Activated CD4-positive, alpha-beta T cell treated with anti-CD3 and anti-CD28 coated beads, Interleukin-2, Interleukin-6, amounts not matched to agents 100 ng/mL and 50 ng/mL, durations not matched to agents 16 hours and 8 hours (primary cell): ENCODE measurements at places on chromosomes 12 and 14.

DNA sequence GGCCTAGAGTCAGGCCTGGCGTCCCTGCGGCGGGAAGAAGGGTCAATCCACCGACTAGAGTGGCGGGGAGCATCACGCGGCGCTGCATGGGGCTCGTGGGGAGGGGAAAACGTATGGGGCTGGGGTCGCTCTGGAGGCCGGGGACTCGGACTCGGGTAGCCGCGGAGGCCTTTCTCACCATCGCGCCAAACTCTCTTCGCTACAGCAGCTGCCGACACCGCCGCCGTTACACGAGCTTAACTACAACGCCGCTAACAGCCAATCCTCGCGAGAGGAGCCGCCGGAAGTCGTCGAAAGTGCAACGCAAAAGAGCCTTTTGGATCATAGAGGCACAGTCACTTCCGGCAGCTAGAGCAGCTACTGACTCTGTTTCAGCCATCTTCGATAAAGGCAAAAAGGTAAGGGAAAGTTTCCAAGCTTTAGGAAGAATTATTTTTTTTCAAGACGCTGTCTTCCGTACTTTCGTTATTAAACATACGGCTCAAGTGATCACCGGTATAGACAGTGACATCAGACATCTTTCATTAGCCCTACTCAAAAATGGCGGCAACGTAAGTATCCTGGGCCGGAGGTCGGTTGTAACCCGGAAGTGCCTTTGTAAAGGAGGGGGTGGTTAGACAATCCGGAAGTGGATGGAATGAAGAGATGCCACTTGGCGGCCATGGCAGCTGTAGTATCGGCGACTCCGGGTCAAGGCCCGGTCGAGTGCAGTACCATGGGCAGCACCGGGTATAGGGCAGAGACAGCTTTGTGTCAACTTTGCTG is at the start of the genes ERH and SLC39A9:
ERH (minus strand) TSS at position 247 of the 765 bp plus-strand sequence; CDS start at position 181, 66 bp downstream.
SLC39A9 (plus strand) TSS at position 640 of the 765 bp plus-strand sequence. CDS start 678 bp downstream, outside the sequence.
- peak; percentile 95 for DNase-seq

GRCh38 chr12:29655861-29656260 is 127.9 kb downstream of the TMTC1 start:
- no peak for DNase-seq

DNA sequence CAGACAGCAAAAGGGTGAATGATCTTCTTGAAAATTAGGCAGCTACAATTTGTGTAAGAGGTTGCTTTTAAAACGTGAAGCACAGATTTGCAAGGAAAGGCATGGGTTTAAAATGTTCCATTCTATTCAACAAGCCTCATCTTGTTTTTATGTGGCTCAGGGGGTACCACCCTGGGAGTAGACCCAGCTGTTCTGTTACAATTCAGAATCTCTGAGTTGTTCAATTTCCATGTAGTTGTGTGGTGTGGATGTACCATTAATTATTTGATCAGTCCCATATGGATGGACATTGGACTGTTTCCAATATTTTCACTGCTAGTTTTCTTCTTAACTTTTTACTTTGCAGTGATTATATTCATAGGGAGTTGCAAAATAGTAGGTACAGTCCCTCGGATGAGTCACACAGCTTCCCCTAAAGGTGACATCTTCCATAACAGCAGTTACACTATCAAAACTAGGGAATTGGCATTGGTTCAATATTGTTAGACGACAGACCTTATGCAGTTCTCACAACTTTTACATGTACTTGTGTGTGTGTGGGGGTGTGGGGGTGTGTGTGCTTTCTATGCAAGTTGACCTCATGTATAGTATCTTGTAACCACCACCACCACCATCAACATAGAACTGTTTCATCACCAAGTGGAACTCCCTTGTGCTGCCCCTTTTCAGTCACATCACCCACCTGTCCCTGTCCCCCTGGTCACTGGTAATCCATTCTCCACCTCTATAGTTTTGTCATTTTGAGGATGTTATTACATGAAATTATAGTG is 59.0 kb upstream of the CAPRIN2 start:
- DNase-seq = no peak

DNA sequence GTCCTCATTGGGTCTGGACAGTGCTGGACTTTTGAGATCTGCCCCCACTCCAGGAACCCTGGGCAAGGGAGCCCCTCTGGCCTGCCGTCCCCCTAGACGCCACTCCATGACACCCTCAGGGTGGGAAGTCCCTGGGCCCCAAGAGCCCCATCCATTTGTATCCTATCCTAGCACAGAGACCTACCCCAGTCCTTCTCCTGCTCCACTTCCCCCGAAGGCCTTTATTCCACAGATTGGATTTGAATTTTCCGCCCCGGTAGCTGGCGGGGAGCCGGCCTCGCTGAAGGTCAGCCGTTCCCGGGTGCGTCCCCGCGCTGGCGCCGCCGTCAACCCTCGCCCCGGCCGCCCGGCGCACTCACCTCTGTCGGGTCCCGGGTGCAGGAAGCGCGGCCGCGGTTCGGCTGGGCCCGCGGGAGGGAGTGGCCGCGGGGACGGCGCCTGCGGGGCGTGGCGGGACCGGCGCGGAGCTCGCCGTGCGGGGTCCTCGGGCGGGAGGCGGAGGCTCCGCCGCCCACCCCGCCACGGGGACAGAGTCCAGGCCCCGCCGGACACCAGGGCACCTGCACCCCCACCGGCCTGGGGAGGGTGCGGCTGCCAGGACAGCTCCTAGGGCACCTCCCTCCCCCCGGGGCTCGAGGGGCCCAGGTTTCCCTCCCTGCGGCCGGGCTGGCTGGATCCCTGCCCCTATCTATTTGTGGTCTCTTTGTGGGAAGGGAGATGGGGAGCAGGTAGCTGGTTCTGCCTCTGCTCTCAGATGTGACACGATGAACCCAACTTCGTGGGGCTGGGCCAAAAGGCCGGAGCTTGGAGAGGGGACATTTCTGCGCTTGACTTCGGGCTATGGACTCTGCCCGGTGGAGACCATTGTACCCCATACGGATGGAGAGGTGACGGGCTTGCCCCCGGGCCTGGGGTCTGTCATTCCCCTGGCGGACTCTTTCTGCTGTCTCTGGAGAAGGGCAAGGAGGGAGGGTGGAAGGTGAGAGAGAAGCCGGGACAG is 19.9 kb upstream of the GPR68 start:
- peak; percentile 38 for DNase-seq

GRCh38 chr14:96001866-96002497 is 37.2 kb upstream of the C14orf132 start:
- no peak for DNase-seq

- no peak for DNase-seq
Measured at GRCh38 chr14:23245282-23245681, 7.5 kb downstream of the RNF212B start.

- DNase-seq = no peak
Measured at GRCh38 chr12:29640589-29641345, 143.0 kb downstream of the TMTC1 start.

DNA sequence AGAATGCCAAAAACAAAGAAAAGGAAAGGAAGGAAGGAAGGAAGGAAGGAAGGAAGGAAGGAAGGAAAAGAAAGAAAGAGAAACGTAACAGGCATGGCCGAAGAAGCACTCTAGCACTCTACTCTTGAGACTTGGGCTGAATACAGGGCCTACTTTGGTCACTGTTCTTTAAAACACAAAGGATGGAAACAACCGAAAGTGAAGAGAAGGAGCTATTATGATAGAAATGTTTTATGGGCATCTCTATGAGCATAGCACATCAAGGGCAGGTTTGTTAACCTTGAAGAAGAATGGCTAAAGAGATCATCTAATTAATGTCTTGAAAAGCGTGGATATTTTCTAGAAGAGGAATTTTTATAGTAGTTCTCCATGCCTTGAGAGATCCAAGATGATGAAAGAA is 15.9 kb upstream of the OTX2 start:
- no peak for DNase-seq

DNA sequence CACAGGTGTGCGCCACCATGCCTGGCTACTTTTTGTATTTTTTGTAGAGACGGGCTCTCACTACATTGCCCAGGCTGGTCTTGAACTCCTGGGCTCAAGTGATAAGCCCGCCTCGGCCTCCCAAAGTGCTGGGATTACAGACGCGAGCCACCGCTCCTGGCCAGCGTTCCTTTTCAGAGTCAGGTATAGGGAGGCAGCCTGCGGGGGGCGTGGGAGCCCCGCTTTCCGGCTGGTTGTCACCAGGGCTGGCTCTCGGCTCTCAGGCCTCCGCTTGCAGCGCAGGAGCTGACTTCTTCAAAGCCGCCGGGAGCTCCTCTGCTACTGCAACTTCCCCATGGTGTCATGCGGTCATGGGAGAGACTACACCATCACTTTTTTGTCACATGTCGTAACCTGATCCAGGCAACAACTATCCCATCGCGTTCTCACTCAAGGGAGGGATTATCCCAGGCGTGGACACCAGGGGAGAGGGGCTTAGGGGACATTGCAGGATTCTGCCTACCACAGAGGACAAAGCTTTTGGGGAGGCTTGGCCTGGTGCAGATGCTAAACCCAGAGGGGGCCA is 129.4 kb downstream of the SCARB1 start:
- no peak for DNase-seq

DNA sequence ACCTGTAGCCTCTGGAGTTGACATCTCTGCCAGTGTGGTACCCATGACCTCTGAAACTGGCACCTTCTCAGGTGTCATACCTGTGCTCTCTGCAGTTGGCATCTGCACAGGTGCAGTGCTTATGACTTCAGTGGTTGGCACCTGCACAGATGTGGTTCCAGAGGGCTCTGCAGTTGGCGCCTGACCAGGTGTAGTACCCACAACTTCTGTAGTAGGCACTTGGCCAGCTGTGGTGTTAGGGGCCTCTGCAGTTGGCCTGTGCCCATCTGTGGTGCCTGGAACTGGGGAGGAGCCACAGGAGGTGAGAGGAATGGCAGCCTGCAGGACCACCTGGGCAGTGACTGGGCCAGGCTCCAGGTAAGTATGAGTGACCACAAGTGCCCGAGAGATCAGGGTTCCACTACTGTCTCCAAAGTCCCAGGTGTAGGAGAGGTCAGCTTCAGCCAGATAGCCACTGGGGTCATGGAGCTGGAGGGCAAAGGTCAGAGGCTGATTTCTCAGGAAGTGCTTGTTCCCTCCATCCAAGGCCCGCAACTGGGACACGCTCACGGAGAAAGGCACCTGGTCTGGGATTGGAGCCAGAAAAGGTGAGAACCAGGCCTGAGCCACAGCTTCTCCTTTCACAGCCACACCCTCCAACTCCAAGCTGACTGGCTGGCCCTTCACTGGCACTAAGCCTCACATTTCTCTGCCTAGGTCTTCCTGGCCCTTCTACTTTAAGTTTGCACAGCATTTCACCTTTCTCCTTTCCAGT is 8.6 kb downstream of the PMEL start:
- no peak for DNase-seq

DNA sequence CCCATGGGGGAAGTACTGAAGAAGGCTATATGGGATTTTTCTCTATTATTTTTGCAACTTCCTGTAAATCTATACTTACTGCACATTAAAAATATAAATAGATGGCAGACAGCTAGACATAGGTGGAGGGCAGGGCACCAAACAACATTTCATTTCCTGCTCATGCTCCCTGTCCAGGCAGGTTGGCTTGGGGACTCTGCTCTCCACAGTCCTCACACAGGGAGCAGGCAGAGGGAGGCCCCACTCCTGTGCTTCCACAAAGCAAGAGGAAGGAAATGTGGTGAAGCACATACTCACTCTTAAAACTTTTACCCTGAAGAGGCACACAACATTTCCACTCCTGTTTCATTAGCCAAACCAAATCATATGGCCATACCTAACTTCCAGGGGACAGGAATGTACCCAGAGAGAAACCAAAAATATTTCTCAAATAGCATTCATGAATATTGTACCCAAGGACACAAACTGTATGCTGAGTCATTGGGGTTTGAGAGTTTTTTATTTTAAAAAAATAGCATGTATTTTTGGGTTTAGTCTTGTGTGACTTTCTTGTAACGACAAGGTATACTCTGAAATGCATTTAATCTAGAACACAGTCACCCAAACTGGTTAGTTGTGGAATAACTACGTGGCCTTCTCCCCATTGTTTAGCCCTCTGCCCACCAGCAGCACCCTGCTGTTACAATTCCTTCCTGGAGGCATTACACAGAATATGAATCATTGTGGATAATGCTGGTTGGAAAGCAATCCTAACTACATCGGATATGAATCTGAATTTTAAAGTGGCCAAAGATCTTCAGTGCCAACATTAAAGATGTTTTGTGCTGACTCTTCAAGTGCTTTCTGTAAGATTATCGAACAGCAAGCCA is 40.9 kb downstream of the RTN1 start:
- DNase-seq = no peak

- no peak for DNase-seq
Measured at GRCh38 chr14:96086574-96087077, 47.5 kb downstream of the C14orf132 start.

DNA sequence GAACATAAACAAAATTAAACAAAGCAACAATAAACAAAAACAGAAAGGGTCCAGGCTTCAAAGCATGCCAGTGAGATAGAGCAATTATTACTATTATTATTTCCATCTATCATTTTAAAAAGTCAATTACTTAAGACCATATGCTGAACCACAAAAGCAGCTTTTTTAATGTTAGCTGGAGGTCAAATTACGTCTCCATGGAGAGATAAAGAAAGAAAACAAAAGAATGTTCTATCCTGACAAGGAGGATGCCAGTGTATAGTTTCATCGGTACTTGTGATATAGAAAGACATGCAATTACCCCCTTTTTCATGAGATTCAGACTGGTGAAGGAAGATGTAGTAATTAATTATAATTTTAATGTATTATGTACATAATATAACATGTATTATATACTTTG is 81.6 kb upstream of the DCN start:
- no peak for DNase-seq

- DNase-seq = no peak
Measured at GRCh38 chr12:102067574-102068258, 5.9 kb upstream of the WASHC3 start.

GRCh38 chr12:116856729-116857128 is 24.5 kb downstream of the HRK start:
- DNase-seq = no peak

DNA sequence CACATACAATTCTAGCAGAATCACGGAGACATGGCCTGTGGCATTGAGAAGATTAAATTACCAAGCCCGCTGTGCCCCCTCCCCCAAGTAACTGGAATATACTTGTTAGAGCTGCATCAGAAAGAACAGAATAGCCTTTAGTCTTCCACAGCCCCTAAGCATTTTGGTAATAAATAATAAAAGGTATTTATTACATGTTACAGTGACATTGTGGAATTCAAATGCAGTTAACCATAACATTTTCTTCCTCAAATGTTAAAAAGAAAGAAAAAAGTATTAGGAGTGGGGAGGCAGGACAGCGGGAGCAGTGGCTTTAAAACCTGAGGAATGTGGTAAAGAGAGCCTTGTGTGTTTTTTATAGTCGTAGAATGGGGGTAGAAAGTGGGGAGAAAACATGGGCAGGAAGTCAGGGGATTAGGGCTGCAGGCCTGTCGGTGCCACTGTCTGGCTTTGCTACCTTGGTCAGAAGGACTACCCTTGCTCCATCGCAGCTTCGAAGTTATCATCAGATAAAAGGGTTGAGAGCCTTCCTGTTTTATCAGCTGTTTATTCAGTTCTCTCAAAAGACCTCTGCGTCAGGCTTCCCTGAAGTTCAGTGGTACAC is 255.9 kb downstream of the MSRB3 start:
- no peak for DNase-seq

- DNase-seq = no peak
Measured at GRCh38 chr12:29656762-29657538, 126.8 kb downstream of the TMTC1 start.

GRCh38 chr12:27469176-27469736 is 22.7 kb downstream of the SMCO2 start:
- DNase-seq = no peak

- no peak for DNase-seq
Measured at GRCh38 chr12:1821805-1822204, 1.4 kb downstream of the LRTM2 start.

GRCh38 chr14:53017837-53018236 is 67.0 kb upstream of the FERMT2 start:
- DNase-seq = no peak
